T-helper 22 cell (primary cell): ENCODE measurements at places on chromosomes 2 and 18.

- DNase-seq = no peak
These were observed 61.8 kb upstream of the CHRNA1 start for GRCh38 chr2:174826051-174826450.

DNA sequence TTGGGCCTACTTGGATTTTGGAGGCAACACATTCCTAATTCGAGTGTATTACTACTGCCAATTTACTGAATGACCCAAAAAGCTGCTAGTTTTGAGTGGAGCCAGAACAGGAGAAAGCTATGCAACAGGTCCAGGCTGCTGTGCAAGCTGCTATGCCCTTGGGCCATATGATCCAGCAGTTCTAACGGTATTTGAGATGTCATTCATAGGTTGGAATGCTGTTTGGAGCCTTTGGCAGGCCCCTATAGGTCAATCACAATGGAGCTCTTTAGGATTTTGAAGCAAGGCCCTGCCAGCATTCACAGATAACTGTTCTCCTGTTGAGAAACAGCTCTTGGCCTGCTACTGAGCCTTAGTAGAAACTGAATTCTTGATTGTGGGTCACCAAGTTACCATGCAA lies 368.7 kb downstream of the CDH19 start:
- no peak for DNase-seq

DNA sequence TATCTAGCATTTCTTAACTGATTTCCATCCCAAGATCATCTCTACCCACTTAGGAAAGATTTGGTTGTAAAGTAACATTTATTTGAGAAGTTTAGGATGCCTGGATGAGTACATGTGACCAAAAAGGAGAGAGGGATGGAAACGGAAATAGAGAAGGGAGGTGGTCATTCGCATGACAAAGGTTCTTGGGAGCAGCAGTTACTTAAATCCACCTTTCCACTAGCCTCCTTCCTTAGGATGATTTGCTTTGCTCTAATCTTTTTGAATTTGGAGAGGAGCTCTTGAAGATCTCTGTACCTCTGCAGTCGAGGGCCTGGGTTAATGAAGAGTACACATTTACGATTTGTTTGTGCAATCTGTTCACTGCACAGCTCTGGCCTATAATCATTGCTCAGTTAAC lies 623.5 kb downstream of the EPHA4 start:
- DNase-seq = no peak

DNA sequence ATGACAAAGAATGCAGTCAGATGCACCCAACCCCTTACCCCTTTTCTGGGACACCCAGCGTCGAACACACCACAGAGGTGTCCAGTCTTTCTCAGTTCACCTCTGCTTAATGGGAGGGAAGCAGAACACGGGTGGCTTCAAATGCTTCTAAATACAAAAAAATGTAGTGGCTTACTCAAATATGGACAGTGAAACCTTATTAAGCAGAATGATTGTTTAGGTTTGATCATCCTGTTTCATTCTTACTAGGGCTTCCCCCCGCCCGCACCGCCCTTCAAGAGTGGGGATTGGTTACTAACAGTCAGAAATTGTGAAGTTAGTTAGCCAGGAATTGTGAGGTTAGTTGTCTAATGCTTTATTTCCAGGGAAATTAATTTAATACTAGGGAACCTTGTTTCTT lies 21.6 kb downstream of the ATG16L1 start:
- DNase-seq = no peak

- no peak for DNase-seq
These were observed 6.5 kb downstream of the RBBP8 start for GRCh38 chr18:22939649-22940048.

- no peak for DNase-seq
These were observed 102.9 kb upstream of the SLC8A1 start for GRCh38 chr2:40554665-40555294.

DNA sequence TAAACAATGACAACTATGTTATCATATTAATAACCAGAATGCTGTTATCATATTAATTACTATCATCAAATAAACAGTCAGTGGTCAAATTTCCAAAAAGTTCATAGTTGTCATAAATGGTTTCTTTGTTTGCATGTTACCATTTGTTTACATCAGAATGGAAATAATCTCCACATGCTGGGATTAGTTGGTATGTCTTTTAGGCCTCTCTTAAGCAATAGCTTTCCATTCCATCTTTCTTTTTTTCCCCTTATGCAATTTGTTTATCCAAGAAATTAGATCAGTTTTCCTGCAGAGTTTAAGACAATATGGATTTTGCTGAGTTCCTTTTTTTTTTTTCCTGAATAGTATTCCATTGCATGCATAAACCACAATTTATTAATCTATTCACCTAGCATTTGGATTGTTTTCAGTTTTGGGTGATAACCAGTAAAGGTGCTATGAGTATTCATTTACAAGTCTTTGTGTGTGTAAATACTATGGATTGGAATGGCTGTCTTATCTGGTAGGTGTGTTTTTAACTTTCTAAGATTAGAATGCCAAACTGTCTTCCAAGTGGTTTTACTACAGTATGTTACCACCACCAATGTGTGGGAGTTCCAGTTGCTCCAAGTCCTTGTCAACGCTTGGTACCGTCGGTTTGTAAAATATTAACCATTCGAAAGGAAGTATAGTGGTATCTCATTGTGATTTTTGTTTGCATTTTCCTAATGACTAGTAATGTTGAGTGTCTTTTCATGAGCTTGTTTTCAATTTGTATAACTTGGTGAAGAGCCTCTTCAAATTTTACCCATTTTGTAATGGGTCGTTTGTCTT lies 33.3 kb upstream of the TXNDC2 start:
- DNase-seq = no peak

- DNase-seq = no peak
These were observed 98.2 kb upstream of the TTC39C start for GRCh38 chr18:23916338-23916737.

DNA sequence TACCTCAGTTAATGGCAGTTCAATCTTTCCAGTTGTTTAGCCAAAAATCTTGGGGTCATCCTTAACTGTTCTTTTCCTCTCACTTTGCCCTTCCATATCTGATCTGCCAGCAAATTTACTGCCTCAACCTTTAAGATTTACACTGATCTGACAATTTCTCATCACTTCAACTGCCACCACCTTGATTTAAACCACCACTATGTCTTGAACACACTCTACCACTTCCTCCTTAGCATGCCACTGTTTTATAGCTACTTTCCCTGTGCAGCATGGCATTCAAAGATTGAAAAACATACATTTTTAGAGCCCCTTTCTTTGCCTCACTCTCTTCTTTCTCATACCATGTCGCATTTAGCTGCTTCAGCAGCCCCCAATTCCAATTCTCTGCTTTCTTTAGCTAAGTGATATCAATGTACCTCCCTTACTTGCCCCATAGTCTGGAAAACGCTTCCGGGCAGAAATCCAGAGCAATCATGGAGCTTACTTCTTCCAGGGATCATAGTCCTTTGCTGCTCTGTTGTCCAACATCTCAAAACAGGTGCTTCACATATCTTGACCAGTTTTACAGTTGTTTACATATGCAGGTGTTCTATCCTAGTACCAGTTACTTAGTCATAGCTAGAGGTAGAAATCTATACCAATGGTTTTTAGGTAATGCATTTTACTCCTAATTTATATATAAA lies 10.9 kb downstream of the PGAP1 start:
- DNase-seq = no peak

GRCh38 chr2:164796999-164797398 lies 44.6 kb downstream of the COBLL1 start:
- no peak for DNase-seq

GRCh38 chr2:58734365-58734764 lies 493.2 kb upstream of the FANCL start:
- DNase-seq = no peak

DNA sequence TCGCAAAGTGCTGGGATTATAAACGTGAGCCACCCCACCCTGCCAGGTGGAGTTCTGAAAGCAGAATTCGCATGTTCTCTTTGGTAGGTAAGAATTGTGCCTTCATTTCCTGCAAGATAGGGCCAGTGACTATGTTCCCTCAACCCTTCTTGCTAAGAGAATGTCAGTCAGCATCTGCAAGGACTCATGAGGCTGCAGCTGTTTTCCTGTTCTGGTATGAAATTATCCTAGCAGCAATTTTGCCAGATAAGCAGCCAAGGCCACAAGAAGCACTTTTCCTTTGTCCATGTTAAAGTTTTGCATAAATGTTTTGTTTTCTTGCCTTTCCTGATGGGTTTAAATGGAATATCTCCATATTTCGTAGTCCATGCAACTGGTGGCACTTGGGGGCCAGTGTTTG lies 6.8 kb upstream of the ARHGAP28 start:
- DNase-seq = no peak
